ENCODE measurements at places on chromosomes 16 and 17.
A peak's percentile ranks its signal among the peaks of the same experiment; 100 is the strongest.

- no peak for DNase-seq
These were observed 29.4 kb downstream of the CHD9 start for GRCh38 chr16:53084141-53084541.

DNA sequence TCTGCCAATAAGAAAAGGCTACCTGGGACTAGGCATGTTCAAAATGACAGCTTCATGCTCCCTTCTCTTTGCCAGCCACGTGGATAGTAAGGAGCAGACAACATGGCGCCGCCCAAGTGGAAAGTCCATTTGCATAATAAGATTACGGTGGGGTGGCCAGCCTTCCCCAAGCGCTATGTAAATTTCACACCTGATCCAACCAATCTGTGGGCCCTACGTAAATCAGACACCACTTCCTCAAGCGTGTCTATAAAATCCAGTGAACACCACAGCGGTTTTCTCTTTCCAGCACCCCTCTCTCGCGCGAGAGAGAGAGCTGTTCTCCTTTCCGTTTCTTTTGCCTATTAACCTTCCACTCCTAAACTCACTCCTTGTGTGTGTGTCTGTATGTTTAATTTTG, 140.3 kb upstream of the ERCC4 start:
- peak; percentile 61 for DNase-seq

- no peak for DNase-seq
These were observed 9.9 kb downstream of the CASC3 start for GRCh38 chr17:40150276-40150675.

GRCh38 chr16:50416388-50416787, 47.6 kb upstream of the BRD7 start:
- DNase-seq, result no peak

DNA sequence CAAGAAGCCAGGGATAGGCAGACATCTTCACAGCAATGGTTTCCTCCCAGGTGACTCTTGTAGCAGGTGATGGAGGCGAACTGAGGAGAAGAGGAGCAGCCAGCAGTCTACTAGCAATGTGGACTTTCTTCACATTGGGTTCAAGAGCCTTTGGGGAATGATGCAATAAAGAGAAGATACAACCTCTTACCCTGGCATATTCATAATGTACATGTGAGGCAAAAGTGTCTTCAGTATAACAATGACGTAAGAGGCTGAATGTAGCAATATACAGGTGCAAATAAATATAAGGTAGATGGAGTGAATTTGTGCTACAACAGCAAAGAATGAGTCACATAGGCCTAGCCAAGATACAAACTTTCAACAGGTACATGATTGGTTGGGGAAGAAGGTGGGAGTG, 70.9 kb upstream of the SOX9 start:
- DNase-seq, result no peak

GRCh38 chr17:81518785-81519283, 6.2 kb upstream of the ACTG1 start:
- no peak for DNase-seq

GRCh38 chr16:19479302-19479721, 42.6 kb downstream of the GDE1 start:
- no peak for DNase-seq

DNA sequence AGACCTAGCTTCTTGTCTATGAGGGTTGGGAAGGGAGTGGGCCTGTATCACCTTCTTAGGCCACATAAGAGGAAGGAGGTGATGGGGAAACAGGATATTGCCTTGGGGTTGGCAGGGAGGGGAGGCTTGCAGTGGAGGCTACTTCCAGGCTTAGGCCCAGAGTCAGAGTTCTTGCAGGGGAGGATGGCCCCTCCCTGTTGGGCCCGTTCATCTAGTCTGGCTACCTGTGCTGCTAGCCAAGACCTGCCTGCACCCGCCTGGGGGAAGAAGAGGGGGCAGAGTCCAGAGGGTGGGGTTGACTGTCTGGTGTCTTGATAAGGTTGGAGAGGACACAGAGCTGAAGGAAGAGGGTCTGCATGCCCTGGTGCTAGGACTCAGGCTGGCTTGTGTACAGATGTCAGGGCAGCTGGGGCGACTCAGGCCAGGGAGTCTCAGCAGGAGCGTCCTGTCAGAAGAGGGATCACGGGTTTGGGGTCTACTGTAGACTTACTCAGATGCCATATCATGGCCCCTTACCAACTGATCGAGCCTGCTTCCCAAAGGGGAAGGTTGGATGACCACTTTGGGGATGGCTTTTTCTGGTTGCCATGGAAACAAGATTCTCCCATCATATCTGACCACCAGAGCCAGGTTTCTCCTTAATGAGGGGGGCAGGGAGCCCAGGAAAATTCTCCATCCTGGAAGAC, 5.3 kb downstream of the KDM6B start:
- no peak for DNase-seq

DNA sequence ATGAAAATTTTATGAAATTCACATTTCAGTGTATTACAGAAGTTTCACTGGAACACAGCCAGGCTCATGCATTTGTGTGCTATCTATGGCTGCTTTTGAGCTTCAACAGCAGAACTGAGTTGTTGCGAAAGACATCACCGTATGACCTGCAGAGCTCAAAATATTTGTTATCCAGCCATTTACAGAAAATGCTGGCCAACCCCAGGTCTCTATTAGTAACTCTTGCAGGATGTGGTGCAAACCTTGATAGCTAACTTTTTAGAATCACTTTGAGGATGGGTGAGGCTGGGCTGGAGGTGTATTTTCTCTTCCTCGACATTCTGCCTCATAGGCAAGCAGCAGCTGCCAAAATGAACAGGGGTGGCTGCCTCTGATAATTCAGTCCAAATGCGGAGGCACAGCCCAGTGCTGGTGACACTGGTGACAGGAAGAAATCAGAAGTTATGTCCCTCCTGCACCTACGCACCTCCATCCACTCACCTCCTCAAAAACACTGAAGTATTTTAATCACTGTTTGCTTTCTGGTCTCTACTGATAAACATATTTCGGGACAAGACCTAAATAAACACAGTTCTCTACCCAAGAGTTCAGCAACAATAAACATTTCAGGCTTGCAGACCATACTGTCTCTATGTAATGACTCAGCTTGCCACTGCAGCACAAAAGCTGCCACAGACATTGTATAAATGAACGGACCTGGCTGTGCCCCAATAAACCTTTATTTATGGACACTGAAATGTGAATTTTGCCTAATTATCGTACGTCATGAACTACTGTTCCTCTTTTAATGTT, 28.5 kb downstream of the ARHGAP17 start:
- DNase-seq, result peak; percentile 87

- no peak for DNase-seq
These were observed 42.8 kb downstream of the MARCHF10 start for GRCh38 chr17:62765351-62765750.

DNA sequence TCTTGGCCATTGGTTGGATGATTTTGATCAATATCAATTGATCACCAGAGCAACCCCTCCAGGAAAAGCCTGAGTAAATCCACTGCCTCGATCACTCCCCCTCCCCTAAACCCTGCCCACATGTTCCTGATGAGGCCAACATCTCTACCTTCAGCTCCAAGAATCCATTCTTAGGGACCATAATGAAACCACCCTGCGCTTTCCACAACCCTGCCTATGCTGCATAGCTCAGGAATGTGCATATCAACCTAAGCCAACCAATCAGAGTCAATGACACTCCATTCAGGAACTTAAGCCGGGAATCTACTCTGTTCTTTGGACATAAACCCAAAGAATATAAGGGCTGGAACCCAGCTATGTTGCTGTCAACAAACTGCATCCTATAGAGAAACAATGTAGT, 86.3 kb downstream of the MYH11 start:
- DNase-seq, result peak; percentile 28

- DNase-seq, result peak; percentile 58
These were observed 25.1 kb upstream of the TMC7 start for GRCh38 chr16:18958621-18959029.

- DNase-seq, result no peak
These were observed 12.0 kb upstream of the STAT3 start for GRCh38 chr17:42399948-42400843.

DNA sequence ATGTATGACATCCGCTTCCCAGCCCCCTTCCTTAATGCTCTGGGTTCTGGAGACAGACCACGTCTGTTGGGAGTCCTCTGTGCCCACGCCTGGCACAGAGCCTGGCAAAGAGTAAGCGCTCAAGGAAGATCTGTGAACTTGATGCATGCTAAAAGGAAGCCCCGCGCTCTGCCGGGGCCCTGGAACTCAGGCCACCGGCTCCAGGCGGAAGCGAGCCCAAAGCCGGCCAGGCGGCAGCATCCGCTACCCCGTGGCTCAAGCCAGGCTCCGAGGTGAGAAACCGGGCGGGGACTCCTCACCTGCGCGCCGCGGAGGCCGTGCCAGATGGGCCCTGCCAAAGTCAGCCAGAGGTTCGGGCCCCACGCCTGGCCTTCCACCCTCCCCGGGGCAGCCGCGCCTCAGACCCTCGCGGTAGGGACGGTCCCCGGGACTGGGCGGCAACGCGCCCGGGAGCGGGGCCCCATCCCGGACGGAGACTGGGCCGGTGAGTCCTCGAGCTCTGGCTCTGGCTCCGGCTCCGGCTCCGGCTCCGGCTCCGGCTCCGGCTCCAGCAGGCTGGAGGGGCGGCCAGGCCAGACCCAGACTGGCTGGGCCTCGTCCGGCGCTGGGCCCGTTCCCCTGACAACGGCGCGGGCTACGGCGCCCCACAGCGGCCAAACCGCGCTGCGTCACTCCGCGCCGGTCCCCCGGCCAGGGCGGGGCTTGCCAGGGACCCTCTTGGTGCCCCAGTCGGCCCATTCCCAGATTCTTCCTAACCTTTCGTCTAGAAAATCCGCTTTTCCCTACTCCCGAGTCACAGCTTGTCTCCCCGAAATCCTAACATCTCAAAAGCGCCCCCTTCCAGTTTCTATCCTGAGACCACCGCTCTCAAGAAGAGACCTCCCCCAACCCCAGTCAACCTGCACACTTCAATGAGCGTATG, at the start of gene ZDHHC1:
Gene ZDHHC1 (minus strand): TSS at position 606 of the 922 bp plus-strand sequence. CDS start 8,702 bp downstream, outside the sequence.
- DNase-seq, result no peak

GRCh38 chr17:59884861-59885260, 7.9 kb downstream of the TUBD1 start:
- DNase-seq, result no peak

- no peak for DNase-seq
These were observed 93.9 kb downstream of the ENGASE start for GRCh38 chr17:79168486-79169055.

DNA sequence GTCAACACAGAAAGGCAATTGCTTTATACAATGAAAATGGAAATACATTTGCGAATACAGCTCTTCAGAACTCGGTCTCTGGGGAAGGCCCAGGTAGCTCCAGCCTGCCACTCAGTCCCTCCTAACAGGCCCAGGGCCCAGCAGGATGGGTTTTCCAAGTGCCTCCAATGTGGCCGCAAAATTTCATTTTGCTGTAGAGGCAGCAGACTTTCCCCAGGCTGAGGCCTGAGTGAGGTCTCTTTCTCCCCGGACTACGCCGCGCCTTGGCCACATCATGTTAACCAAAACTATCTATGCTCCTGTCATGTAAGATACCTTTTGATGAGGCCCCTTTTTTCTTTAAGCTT, 606.0 kb upstream of the SALL1 start:
- DNase-seq, result no peak

- DNase-seq, result no peak
These were observed 11.3 kb upstream of the ARL5C start for GRCh38 chr17:39177256-39177655.

DNA sequence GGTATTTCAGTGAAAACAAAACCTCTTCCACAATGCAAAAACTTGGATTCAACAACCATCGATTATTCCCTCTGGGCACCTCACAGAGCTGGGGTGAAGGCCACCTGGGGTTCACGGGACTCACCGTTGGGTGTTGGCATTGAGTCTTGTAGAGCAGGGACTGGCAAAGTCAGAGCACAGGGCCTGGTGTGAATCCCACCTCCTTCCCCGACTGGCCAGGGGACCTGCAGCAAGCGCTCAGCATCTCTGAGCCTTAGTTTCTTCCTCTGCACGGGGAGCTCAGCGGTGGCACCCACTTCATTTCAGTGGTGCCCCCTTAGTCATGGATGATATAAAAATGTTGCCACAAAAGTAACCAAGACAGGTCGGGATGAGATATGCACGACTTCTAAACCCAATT, 100.4 kb downstream of the METRNL start:
- DNase-seq, result no peak

GRCh38 chr17:79699386-79700036, 31.2 kb upstream of the ENPP7 start:
- DNase-seq, result no peak

- DNase-seq, result no peak
These were observed 17.3 kb upstream of the CLEC18B start for GRCh38 chr16:74438492-74438979.

DNA sequence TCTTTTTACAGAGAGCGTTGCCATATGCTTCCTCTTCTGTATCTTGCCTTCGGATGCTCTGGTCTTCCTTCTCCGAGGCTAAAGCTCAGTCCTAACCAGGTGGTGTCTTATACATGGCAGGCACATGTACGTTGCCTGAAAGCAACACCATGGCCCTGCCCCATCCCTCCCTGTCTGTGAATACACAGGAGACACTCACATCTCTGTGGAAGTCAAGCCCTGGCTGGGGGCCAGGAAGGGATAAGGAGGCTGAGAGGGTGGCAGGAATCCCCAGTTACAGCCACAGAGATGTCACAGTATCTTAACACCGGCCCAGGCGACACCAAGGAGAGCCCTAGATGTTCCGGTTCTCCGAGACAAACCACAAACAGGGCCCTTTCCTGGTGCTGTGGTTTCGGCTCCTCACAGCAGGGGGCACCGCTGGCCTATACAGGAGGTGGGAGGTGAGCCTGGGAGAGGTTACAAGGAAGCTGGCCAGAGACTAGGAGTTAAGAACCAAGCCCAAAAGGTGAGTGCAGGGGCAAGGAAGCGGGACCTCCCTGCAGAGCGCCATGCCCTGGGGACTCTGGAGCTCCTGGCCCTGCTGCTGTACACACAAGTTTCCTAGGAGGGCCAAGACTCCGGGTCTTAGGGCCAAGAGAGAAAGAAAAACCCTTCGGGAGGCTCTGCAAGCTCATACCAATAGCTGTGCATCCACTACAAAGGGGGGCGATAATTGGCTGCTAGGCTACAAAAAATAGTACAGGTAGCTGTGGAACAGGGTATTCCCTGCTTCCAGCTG, 41.7 kb downstream of the SRL start:
- DNase-seq, result peak; percentile 57

GRCh38 chr16:1771188-1771863, at the start of gene NME3:
TSS of gene NME3 (minus strand) at chr16:1771543. CDS start at chr16:1771534, 9 bp downstream.
- DNase-seq, result no peak

GRCh38 chr17:17680477-17681186, 626 bp upstream of the RAI1 start:
- DNase-seq, result no peak

DNA sequence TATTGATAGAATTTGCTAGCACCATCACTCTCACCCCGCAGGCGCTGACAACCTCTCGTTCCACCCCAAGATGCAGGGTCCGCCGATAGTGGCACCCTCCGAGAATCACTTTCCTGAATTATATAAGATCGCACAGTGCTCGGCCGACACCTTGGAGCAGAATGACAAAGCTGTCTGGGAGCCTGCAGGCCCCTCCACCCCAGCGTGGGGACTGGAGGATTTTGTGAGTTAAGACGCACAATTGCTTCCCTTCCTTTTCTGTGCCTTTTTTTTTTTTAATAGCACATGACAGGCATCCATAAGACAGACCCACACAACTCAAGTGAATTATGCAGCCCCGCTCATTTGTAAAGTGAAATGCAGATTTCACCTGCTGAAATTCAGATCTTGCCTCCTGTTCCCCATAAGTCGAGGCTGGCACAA, 155.3 kb downstream of the C16orf78 start:
- no peak for DNase-seq

- no peak for DNase-seq
These were observed 548 bp upstream of the ADGRG5 start for GRCh38 chr16:57541754-57542435.

Measured in A172 (cell line).